SJCRH30 (cell line): ENCODE measurements at places on chromosomes 4 and X.

GRCh38 chr4:41408859-41409593 lies 128.9 kb upstream of the LIMCH1 start:
- no peak for DNase-seq

DNA sequence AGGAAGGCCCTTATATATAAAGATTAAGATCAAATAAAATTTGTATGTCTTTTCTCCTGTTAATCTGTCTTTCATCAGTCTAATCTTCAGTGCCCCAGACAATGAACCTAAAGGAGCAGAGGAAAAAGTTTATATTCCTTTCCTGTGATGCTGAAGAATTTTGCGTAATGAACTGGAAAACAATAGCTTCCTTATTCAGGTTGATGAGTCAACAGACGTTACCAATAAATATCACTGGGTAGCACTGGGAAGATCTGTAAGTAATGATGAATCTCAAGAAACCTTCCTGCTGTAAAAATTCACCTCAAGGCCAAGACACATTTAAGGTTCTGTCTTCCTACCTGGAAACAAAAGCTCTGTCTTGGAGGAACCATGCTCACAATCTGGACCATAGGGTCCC lies 25.5 kb downstream of the CDKN2AIP start:
- DNase-seq, result no peak

GRCh38 chr4:15976456-15977447 lies 13.8 kb upstream of the FGFBP2 start:
- DNase-seq, result peak; percentile 22

DNA sequence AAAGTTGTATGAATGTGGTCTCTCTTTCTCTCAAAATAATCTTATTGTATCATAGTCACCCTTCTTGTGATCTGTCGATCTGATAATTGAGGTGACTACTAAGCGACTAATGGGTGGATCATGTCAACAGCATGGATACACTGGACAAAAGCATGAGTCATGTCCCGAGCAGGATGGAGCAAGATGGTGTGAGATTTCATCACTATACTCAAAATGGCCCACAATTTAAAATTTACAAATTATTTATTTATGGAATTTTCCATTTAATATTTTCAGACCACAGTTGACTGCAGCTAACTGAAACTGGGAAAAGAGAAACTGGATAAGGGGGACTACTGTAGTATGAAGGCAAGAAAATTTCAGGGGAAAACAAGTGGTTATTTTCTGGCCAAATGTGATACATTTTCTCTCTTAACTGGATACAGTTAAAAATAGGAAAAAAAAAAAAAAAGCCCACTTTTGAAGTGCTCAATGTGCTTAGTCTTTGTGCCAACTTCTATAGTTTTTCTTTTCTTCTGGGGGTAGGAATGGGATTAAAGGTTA lies 25.3 kb downstream of the FAM241A start:
- no peak for DNase-seq

- no peak for DNase-seq
Measured at GRCh38 chr4:37978248-37978924, 18.2 kb downstream of the PTTG2 start.

- DNase-seq, result no peak
Measured at GRCh38 chrX:140711894-140712293, 2.3 kb downstream of the LINC00632 start.

- DNase-seq, result no peak
Measured at GRCh38 chr4:126271292-126271691, 956.5 kb downstream of the FAT4 start.

GRCh38 chrX:68252664-68253063 lies 180.6 kb downstream of the OPHN1 start:
- DNase-seq, result no peak

DNA sequence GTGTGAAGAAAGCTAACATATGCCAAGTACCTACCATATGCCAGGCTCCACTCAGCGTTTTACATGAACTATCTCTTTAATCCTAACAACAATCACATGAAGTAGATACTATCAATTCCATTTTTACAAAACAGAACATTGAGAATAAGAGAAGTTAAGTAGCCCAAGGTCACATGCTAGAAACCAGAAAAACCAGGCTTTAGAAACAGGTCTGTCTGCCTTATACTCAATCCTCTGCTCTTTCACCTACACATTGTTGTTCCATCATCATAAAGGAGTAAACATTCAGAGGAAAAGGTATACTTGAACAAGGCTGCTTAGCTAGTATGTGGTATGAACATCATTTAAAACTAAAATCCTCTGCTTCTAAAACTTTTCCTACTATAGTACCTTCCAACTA lies 42.1 kb downstream of the WDFY3 start:
- DNase-seq, result no peak

- DNase-seq, result no peak
Measured at GRCh38 chrX:18294893-18295292, 59.6 kb downstream of the SCML2 start.

DNA sequence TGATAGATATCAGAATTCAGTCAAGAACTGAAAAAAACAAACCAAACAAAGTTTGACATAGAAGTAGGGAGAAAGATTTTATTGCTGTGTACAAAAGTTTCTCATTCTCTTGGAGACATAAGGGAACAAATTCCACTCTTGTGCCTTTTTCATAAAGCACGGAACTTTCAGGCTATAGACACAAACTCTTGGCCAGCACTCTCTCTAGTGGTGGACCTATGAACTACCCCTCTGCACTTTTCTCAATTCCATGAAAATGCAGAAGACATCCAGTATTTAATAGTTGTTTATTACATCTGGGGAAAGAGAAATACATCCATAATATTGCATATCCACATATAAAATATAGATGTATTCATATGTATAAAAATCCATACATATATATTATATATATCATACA lies 291.6 kb upstream of the HS3ST1 start:
- DNase-seq, result no peak

DNA sequence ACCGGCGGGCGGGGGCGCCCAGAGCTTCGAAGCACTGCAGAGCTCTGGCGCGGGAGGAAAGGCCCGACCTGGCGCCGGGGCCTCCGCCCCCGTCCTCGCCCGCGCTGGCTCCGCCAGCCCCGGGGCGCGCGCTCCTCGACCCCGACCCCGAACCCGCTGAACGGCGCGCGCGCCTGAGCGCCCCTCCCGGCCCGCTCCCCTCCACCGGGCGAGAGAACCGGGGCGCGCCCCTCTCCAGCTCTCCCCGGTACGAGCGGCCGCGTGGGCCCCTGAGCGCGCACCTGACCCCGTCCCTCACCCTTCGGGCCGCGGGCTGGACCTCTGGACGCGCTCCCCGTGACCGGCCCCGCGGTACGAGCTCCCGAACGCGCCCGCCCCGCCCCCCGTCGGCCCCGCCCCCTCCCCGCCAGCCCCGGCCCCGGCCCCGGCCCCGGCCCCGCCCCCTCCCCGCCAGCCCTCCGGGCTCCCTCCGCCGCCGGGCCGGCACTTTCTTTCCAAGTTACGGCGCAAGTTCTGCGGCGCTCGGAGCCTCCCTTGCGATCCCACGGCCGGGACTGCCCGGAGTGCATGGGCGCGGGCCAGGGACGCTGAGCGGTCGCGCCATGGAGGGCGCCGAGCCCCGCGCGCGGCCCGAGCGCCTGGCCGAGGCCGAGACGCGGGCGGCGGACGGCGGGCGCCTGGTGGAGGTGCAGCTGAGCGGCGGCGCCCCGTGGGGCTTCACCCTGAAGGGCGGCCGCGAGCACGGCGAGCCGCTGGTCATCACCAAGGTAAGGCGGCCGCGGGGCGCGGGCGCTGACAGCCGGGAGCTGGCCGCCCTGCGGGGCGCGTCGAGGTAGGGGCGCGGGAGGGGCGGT lies at the start of gene SHROOM2:
SHROOM2 (plus strand) TSS at position 486 of the 854 bp plus-strand sequence; CDS start at position 603, 117 bp downstream.
- DNase-seq, result no peak

GRCh38 chr4:122393276-122393675 lies 14.5 kb downstream of the ADAD1 start:
- DNase-seq, result no peak
